Kidney capillary endothelial cell (primary cell): ENCODE measurements at places on chromosomes 7 and 10.

DNA sequence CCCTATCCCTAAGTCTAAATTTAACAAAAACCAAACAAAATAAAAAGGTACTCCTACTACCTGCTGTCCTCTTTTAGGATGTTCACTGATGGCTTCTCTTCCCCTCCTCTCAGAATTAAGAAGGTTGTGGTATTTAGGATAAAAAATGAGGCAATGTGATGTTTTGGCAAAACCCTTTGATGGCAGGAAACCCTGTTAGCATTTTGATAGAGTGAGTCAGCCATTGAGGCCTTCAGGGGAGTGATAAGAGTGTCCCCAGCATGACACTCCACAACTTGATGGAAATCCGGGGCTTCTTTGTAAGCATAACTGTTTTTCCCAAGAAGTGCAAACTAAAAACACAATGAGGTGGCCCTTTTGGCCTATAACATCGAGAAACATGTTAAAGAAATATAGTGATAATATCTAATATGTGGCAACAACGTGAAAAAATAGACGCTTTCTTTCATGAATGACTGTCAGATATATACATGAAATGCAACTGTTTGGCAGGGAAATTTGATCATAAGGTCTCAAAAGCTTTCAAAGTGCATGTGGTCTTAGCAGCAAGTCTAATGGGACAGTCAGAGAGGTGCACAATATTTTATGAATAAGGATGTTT, 55.0 kb downstream of the PRTFDC1 start:
- DNase-seq, result no peak

GRCh38 chr10:92695679-92696605, 6.2 kb downstream of the HHEX start:
- no peak for DNase-seq

DNA sequence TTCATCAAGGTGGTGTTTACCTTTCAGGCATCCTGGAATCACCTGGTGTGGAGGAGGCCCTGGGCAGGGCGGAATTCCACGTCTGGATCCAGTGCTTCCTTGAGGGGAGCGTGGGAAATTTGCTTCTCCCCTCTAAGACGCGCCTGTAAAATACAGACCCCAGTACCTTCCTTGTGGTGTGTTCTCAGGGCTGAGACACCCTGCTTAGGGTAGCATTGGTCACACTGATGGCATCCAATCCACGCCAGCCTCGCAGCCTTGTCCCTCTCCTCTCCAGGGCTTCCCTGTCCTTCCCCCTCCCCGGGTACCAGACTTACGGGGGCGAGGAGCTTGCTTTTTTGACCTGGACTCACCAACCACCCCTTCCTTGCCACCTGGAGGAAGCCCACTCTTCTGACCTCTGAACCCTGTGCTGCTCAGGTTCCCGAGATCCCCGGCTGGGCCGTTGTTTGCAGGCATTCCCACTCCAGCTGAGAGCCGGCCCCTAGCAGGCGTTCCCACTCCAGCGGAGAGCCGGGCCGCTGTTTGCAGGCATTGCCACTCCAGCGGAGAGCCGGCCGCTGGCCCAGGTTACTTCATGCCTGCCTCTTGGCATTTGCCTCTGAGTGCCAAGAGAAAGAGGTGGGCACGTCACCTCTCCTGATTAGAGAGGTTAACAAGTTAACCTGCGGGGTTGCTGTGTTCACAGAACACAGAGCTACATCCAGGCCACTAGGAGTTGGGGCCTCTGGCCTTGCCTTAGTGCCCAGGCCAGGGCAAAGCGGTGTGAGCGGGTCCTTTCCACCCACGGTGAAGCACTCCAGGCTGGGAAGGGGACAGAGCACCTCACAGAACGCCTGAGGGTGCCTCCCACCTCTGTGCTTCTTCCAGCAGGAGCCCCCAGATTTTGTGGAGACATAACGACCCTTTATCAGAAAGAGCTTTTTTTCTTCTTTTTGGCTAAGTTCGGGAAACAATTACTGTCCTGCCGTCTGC, 254.0 kb upstream of the PPP2R2D start:
- DNase-seq, result no peak

- DNase-seq, result no peak
These were observed 4.8 kb downstream of the IFIT2 start for GRCh38 chr10:89306434-89307268.

GRCh38 chr7:117605712-117606111, 125.9 kb downstream of the CFTR start:
- no peak for DNase-seq

DNA sequence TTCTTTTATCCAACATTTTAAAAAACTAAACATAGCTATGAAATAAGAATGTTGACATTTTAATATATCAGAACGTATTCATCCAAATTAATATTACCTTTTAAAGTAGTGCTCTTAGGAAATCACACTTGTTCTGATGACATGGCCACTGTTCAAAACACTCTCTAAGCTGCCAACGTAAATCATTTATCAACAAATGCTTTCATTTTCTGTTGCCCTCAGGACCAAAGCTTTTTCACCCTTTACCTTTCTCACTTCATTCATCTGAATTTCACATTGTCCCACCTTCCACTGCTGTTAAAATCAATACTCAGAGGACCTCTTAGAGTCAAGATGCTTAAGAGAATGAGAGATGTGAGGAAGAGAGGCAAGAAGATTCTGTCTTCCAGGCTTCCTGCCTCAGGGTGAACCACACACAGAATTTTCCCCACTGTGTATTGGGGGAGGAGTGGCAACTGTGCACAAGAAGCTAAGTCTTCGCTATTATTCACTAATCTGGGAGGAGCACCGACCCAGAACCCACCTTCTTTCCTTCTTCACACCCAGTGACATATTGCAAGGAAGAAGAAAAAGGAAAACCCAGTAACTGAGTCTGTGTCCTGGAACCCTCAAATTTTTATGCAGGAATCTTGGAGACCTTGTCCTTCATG, 21.0 kb downstream of the HIBADH start:
- no peak for DNase-seq

- DNase-seq, result no peak
These were observed 114.6 kb downstream of the CPED1 start for GRCh38 chr7:121103086-121103485.

DNA sequence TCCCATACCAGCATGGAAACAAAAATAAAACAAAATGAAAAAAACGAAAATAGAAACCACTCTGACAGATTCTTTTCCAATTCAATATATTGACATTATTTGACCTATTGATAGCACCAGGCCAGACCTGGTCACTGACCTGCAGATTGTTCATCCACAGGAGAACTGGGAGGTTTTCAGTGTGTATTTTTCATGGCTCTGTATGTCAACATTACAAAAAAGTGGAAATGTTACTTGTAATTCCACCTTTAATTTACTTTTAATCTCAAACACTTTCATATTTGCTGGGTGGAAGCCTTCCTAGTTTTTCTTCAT, 2.9 kb downstream of the HKDC1 start:
- DNase-seq, result no peak

DNA sequence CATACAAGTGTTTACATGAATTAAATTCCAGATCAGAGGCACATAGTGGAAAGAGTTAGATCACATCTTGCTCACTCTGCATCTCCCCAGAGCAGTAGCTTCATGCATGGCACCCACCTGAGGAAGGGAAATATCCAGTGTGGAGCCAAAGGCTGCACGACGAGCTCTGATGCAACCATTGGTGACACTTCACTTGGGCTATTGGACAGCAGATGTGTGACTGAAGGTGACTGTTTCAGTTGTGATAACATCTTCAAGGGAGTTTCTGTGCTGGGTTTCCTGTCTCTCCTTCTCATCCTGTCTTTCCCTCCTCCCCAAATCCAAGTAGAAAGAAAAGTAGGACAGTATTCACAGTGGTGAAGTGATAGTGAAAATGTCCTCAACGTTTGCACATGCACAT, 115.0 kb downstream of the TAF3 start:
- DNase-seq, result no peak

DNA sequence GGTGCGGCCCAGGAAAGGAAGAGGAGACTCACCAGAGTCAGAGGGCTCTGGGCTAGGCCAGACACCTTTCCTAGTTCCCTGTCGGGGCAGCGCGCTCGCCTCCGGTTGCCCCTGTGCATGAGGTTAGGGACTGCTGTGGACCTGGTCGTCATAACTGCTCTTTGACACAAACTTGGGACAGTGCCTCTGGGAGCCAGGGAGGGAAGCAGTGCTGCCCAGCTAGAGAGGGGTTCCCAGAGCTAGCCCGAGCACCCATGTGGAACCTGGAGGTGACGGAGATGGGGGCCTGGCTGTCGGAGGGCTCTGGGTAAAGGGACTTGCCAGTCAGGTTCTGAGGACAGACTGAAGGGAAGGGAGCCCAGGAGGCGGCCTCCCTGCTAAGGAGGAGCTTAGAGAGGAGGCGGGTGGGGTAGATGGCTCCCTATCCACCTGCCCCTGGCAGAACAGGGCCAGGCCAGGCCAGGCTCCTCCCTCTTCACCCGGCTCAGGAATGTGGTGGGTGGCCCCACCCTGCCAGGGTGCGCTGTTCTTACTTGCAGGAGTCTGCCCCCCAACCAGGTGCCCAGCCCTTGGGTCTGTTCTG, 29.7 kb downstream of the AGAP3 start:
- no peak for DNase-seq

GRCh38 chr7:157404845-157405481, 68.2 kb downstream of the DNAJB6 start:
- DNase-seq, result no peak

- DNase-seq, result no peak
These were observed 10.0 kb downstream of the PITRM1 start for GRCh38 chr10:3162533-3162932.

DNA sequence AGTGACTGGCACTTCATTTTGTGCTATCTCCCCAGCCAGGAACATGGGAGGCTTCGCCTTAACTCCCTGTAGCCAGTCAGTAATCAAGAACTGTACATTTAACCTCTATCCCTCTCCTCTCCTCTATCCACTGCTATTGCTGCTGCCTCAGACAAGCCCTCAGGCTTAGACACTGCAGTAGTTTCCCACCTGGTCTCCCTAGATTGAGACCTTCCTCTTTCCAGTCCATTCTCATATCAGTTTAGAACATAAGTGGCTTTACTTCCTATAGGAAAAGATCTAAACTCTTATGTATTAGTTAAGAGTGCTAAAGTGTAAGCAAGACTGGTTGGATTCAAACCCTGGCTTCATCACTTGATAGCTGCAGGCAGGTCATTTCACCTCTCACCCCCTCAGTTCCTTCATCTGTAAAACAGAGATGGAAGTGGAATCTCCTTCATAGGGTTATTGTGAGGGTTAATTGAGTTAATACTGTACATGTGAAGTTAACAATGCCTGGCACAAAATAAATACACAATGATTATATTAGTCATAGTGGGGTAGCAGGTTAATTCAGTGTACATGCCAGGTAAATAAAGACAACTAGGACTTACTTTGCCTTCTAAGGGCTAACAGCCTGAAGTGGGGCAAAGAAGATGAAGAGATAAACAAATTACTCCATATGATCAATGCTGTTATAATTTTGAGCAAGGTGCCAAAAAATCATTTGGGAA, 76.1 kb downstream of the ZNF277 start:
- DNase-seq, result no peak
